ENCODE measurements at places on chromosomes 2 and 18. TPM values are rescaled to one million over a fixed set of nuclear protein-coding genes. Genes with fewer than 3 reads are reported as not detected.

DNA sequence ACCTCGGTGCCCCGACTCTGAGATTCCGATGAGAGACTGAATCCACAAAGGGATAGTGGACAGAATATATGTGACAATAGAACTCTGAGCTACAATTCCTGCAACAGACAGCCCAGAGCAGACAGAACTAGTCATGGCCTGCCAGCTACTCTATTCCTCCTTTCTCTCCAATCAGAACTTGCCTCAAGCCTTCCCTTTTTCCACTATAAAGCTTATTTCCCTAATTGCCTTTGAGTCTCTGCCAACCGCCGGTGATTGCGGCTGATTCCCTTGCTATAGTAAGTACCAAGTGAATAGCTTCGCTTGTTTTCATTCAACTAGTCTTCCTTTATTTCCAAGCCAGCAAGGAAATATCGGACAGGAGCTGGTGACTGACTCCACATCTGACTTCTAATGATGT, 96.8 kb downstream of the DSC3 start:
- DNase-seq, result no peak

DNA sequence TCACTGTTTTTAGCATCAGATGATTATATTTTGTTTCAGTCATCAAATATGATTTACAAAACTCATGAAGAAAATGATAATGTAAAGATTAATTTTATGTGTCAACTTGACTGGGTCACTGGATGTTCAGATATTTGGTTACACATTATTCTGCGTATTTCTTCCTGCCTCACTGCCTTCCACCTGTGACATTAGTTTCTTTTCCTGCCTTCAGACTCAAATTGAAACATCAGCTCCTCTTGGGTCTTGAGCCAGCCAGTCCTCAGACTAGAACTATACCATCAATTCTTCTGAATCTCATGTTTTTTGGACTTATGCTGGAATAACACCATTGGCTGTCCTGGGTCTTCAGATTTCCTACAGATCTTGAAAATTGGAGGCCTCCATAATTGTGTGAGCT, 96.7 kb downstream of the ZNF385B start:
- DNase-seq, result no peak

GRCh38 chr2:108823286-108823685, 36.7 kb downstream of the CCDC138 start:
- no peak for DNase-seq

- no peak for DNase-seq
These were observed 15.8 kb downstream of the KYNU start for GRCh38 chr2:142893241-142893640.

- DNase-seq, result no peak
These were observed 5.0 kb upstream of the ADRA2B start for GRCh38 chr2:96121414-96121813.

GRCh38 chr2:222523783-222524544, 99.6 kb downstream of the SGPP2 start:
- no peak for DNase-seq

The DSG2 gene
- polyA plus RNA-seq, result 19.8 TPM

The ZC3H8 gene
- polyA plus RNA-seq, result 15.2 TPM

The KLHL30 gene
- 21.4 TPM for polyA plus RNA-seq

The GREB1L gene
- 6.6 TPM for polyA plus RNA-seq

The IL18R1 gene
- polyA plus RNA-seq, result 0.72 TPM

The OTOS gene
- polyA plus RNA-seq, result not detected

Data from muscle of back (tissue), 13 donors.